Testis (tissue), 5 donors: ENCODE measurements at places on chromosomes 7 and 10.
A peak's percentile ranks its signal among the peaks of the same experiment; 100 is the strongest.

GRCh38 chr7:75995996-75996395 is 1.6 kb upstream of the TMEM120A start:
- no peak overlapping the region for H3K4me3 ChIP-seq
- H3K27me3 ChIP-seq, result no peaks in the 10 kb centered on the region
- H3K36me3 ChIP-seq, result no peaks in the 10 kb centered on the region
- no peak overlapping the region for H3K27ac ChIP-seq
- peaks cover 29% of the 10 kb centered on the region for H3K4me1 ChIP-seq

DNA sequence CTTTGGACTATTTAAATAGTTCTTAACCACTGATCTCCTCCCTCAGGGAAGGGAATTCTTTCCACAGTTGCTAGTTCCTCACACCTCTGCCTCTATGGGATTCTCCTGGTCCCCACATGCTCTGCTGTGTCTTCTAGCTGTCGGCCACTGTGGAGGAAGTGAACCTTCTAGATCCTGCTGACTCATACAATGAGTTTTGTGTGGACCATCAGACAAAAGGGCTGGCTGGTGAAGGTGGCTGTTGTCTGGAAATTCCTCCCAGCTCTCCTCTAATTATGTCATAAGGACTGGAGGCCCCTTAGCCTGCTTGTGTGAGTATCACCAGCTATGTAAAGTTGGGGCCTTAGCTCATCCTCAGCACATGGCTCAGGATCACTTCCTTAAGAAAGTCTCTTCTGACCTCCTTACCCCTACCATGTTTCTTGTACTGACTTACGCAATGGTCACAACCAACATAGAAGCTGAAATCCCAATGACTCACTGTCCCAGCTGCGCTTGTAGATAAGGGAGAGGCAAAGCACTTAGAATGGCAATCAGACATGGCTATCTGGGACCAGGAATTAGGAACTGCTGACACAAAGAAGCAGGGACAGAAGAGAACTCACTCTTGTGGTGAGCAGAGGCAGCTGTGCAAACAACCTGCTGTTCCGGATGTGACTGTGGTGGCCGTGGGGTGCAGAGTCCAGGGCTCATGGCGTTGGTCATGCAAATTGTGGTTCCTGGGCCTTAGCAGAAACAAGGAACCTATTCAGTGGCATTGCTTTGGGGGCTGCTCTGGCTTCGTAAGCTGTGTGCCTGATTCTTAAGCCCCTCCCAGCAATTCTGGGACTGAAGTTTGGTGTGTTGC is 2.5 kb upstream of the MACC1 start:
- no peaks in the 10 kb centered on the region for H3K36me3 ChIP-seq
- H3K4me3 ChIP-seq, result no peak overlapping the region
- peaks cover 16% of the 10 kb centered on the region for H3K4me1 ChIP-seq
- H3K27me3 ChIP-seq, result no peaks in the 10 kb centered on the region
- peak overlapping the region; percentile 79 for H3K27ac ChIP-seq
- peak; percentile 34 for DNase-seq

- H3K4me3 ChIP-seq, result no peak overlapping the region
- no peak overlapping the region for H3K27ac ChIP-seq
- no peak for DNase-seq
- no peaks in the 10 kb centered on the region for H3K36me3 ChIP-seq
- H3K4me1 ChIP-seq, result no peaks in the 10 kb centered on the region
Observed at GRCh38 chr7:46387646-46388045, 466.6 kb upstream of the IGFBP3 start.

DNA sequence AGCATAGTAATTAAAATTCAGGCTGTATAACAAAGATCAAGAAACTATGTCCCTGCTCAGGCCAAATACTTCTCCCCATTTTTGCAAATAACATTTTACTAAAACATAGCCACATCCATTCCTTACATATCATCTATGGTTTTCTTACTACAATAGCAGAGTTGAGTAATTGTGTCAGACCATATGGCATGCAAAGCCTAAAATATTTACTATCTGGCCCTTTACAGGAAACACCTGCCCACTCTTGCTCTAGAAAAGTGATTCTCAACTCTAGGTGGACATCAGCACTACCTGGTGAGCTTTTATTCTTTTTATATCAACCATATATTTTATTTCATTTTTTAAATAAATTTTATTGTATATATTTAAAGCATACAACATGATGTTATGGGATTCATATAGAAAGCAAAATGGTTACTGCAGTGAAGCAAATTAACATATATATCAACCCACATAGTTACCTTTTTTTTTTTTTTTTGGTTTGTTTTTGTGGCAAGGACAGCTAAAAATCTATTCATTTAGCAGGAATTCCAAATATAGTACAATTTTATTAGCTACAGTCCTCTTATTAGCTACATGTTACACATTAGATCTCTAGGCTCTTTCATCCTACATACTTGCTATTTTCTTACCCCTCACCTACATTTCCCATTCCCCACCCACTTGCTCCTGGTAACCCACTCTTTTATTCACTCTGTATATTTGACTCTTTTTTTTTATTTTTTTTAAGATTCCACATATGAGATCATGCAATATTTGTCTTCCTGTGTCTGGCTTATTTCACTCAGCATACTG is 19.6 kb downstream of the ABI1 start:
- no peaks in the 10 kb centered on the region for H3K4me1 ChIP-seq
- H3K4me3 ChIP-seq, result no peak overlapping the region
- no peaks in the 10 kb centered on the region for H3K36me3 ChIP-seq
- DNase-seq, result no peak
- no peaks in the 10 kb centered on the region for H3K27me3 ChIP-seq

DNA sequence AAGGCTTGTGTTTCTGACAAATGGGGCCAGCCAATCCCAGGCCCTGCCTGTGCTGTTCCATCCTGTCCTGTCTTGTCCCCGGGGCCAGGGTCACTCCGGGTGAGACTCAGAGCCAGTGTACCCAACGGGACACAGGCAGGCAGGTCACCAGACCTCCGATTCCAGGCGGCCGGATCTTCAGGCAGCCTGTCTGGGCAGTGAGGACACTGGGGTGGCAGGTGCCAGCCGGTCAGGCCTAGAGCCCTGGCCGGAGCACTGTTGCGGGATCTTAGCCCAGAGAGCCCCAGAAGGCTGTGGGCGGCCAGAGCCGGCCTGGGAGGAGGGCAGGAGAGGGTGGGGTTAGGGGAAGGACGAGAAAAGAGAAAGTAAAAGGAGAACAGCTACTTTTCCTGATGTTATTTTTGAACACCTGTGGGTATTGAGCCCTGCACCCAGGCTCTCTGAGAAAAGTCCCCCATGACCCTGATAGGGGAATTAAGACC is 134.3 kb upstream of the TNRC18 start:
- no peaks in the 10 kb centered on the region for H3K27me3 ChIP-seq
- H3K27ac ChIP-seq, result peak overlapping the region; percentile 99
- no peak overlapping the region for H3K4me3 ChIP-seq
- DNase-seq, result peak; percentile 71
- H3K4me1 ChIP-seq, result peaks cover 42% of the 10 kb centered on the region
- H3K36me3 ChIP-seq, result no peaks in the 10 kb centered on the region
